ENCODE measurements at places on chromosomes 7 and 10.
A peak's percentile ranks its signal among the peaks of the same experiment; 100 is the strongest.

GRCh38 chr7:155919391-155920067, 107.3 kb upstream of the SHH start:
- DNase-seq = no peak

- DNase-seq = no peak
Observed at GRCh38 chr7:30519122-30519521, 14.5 kb upstream of the GGCT start.

GRCh38 chr7:26423436-26423835, 131.8 kb downstream of the SNX10 start:
- no peak for DNase-seq

GRCh38 chr7:133461421-133461820, 208.5 kb downstream of the EXOC4 start:
- no peak for DNase-seq

DNA sequence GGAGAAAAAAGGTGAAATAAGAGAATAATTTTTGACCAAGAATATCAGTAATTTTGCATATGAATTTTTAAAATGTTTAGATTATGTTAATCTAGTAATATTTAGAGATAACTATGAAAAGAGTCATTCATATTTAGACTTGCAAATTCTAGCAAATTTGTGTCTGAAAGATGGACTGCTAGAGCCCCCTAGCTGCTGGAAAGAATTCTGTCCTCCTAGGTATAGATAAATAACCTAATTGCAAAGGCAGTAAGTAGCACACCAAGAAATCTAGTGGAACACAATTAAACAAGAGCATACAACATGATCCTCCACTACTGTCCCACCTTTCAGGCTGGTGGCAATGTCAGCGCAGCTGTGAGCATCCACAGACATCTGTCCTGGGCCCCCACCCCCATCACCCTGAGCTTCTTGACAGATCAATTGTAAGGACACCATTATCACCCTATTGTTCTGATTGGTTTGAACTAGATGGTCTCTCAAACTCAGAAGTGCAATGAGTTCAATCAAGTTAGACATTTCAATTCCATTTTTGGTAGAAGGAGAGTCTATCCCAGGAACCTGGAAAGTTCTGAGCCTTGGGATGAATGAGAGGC, 15.0 kb upstream of the GFRA1 start:
- peak; percentile 49 for DNase-seq

DNA sequence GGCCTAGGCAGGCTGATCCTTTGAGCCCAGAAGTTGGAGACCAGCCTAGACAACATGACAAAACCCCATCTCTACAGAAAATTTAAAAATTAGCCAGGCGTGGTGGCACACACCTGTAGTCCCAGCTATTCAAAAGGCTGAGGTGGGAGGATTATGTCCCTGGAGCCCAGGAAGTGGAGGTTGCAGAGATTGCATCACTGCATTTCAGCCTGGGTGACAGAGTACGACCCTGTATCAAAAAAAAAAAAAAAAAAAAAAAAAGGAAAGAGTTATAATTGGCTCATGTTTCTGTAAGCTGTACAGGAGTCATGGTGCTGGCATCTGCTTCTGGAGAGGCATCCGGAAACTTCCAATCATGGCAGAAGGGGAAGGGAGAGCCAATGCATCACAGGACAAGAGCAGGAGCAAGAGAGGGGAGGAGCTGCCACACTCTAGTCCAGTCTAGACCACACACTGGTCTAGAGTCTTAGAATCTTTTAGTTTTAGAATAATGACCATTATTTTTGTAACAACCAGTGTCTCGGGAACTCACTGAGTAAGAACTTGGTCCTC, 16.8 kb downstream of the DOCK1 start:
- DNase-seq = peak; percentile 76

- no peak for DNase-seq
Observed at GRCh38 chr10:7003831-7004395, 406.9 kb downstream of the SFMBT2 start.

GRCh38 chr7:159147687-159148086, 3.0 kb upstream of the VIPR2 start:
- DNase-seq = no peak

DNA sequence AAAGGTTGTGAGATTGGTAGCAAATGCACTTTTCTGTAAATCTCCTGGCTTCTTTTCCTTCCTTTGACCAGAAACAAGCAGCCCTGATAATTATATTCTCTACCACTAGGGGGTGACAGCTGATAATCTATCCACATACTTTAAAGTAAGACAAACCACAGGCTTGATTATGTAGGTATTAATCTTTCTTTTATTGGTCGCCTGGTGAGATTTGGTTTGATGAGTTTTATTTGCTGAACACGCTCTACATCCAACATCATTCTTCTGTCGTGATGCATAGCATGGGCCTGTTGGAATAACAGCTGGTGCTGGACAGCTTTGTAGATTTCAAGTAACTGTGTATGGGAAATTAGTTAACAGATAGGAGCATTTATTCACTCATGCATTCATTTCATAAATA, 63.5 kb downstream of the ZNF365 start:
- DNase-seq = peak; percentile 72

DNA sequence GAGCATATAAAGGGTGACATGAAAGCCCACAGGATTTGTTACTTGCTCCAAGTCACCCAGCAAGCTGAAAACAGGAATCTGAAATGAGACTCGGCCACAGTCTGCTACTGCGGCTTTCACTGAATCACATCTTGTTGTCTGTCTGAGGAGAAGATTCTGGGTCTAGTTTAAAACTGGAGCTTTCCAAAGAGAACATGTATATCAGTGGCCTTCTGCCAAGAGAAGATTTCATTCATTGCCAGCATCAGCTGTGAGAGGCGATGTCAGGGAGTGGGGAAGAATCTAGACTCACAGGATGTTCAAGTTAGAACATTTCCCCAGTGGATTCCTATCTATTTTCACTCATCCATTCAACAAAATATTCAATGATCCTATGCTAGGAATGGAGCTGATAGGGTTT, 122.8 kb downstream of the GALNT17 start:
- no peak for DNase-seq

DNA sequence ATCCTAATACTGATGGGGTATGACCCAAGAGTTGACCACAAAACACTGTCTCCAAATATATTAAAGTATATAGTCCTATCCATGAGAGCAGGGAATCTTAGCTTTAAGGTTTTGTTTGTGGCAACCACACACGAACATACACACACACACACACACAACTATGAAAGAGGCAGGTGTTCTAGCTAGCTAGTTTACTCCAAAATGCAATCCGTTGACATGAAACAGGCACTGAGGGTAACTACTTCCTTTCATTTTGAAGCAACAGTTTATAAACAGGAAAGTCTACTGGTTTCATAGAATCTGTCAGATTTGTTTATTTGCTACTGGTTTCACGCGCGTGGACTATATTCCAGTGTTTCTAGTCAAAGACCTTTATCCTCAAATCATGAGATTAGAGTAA, 14.8 kb downstream of the HTR5A start:
- DNase-seq = no peak

GRCh38 chr7:41629711-41630111, 73.2 kb downstream of the INHBA start:
- DNase-seq = no peak

- no peak for DNase-seq
Observed at GRCh38 chr7:82172017-82172416, 271.6 kb downstream of the CACNA2D1 start.

DNA sequence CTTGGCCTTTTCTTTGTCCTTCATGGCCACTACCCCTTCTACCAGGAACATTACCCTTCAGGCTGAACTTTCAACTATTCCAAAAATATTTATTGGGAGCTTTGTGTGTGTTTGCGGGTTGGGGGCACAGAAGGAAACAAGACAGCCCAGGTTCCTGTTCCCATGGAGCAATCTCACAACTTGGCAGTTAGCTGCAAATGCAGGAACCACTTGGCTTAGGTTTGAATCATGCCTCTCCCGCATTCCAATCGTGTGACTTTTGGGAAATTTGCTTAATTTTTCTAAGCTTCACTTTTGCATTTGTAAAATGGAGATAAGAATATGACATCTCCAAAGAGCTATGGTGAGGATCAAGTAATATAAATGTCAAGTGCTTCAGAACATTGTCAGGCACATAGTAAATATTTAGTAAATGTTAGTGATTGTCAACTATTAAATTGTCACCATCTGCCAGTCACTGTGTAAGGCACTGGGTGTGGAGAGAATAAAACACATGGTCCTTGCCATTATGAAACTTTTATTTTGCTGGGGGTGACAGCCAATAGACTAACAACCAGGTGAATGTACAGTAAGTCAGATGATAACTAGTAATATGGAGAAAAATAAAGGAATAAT, 277.1 kb downstream of the SNX13 start:
- DNase-seq = peak; percentile 96

DNA sequence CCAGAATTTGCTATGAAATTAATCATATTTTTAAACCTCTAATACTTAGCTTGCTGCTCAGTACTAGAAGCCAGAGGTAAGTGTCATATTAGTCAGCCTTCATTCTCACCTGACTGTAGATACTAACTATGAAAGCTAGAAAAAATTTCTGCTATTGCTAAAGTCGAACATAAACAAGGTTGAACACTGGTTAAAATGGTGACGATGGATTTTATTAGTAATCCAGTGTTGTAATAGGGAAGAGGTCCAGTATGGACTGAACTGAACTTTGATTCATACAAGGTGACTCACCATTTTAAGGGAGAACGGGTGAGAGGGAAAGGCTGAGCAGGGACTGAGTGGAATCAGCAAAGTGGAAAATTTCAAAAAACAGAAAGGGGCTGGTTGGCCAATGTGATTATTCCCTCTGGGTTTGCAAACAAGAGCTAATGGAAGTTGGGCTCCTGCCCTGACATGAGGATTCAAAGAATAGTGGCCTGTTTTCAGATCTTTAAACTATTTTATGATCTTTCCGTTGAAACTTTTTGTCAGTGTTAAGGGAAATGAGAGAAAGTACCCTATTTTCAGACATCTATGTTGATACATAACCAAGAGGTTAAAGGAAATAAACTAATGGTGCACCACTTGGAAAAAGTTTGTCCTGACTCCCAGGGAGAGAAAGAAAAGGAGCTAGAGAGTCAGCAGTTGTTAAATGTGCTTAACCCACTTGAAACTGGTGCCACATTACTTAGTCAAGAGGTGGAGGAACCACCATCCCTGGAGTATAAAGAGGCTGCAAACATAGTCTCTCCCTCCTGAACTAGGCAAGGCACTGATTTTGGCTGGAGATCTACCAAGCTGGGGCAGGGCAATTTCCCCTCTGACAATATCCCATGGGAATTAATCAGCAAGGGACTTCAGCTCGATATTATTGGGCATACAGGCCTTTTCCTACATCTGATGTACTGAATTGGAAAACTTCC, 15.3 kb upstream of the AKR1C1 start:
- DNase-seq = peak; percentile 91

Data from amniotic epithelial cell (primary cell).